Activated B cell treated with CpG ODN at 0.5 μM for 24 hours (primary cell): ENCODE measurements at places on chromosomes 7 and 10.

- H3K36me3 ChIP-seq, result peaks cover 42% of the 10 kb centered on the region
- peaks cover 3% of the 10 kb centered on the region for H3K4me1 ChIP-seq
- H3K27ac ChIP-seq, result no peak overlapping the region
- no peak overlapping the region for H3K4me3 ChIP-seq
Measured at GRCh38 chr7:96266015-96266414, 55.9 kb downstream of the SLC25A13 start.

DNA sequence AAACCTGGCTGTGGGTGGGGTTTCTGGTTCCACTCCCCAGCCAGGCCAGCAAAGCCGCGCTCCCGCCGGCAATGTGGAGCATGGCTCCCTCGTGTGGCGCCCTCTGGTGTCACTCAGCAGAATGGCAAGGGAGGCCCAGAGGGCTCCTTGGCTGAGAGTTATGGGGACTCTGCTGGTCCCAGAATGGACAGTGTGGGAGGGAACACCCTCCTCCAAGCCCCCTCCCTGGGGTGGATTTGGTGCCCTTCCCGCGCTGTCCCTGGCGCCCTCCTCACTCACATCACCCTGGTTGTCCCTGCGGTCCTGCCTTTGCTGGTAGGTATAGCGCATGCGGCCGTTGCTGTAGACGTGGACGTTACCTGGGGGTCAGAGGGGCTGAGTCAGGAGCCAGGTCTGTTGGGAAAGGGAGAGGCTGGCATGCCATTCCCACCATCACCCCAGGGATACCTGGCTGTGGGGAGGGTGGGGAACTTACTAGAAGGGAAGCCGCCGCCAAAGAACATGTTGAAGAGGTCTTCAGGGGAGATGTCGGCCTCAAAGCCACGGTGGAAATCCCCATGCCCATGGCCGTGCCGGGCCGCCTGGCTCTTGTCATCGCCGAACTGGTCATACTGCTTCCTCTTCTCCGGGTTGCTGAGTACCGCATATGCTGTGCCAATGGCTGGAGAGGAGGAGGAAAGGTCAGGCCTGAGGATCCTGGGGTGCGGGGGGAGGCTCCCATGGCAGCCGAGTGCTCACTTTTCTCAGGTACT lies 14.0 kb downstream of the DNAJB12 start:
- DNase-seq, result peak; percentile 76
- no peak overlapping the region for H3K4me3 ChIP-seq
- no peaks in the 10 kb centered on the region for H3K27me3 ChIP-seq
- H3K27ac ChIP-seq, result peak overlapping the region; percentile 7
- H3K36me3 ChIP-seq, result peaks cover 54% of the 10 kb centered on the region

DNA sequence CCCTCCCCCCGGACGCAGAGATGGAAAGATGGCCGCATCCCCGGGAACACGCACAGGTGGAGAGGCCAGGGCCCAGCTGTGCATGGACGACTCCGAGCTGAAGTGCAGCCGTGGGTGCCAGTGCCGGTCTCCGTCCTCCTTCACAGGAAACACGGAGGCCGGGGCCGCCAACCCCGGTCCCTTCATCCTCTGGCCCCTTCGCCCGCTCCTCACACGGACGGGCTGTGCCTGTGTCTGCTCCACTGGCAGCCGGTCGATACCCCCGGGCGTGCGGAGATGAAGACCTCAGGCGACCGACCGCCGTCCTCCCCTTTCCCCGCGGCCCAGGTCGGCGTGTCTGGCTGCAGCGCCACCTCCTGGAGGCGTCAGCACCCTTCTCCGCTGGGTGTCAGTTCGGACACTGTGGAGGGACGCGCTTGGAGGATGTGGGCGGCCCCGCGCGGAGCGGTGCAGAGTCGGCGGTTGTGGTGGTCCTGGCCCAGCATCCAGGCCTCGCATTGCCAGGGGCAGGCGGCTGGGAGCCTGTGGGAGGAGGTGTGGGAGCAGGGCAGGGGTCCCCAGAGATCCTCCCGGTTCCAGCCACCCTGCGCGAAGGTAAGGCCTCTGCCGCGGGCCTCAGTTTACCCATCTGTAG lies 9.9 kb downstream of the ZNF511 start:
- no peaks in the 10 kb centered on the region for H3K36me3 ChIP-seq
- peak; percentile 69 for DNase-seq
- H3K4me3 ChIP-seq, result peak overlapping the region; percentile 42
- peaks cover 24% of the 10 kb centered on the region for H3K27me3 ChIP-seq
- peaks cover 13% of the 10 kb centered on the region for H3K4me1 ChIP-seq

GRCh38 chr10:51301644-51302043 lies 227.4 kb downstream of the PRKG1 start:
- no peaks in the 10 kb centered on the region for H3K4me1 ChIP-seq
- no peaks in the 10 kb centered on the region for H3K27me3 ChIP-seq
- H3K27ac ChIP-seq, result no peak overlapping the region
- DNase-seq, result no peak

- no peak for DNase-seq
- H3K4me1 ChIP-seq, result no peaks in the 10 kb centered on the region
- H3K27ac ChIP-seq, result no peak overlapping the region
- no peaks in the 10 kb centered on the region for H3K27me3 ChIP-seq
- no peaks in the 10 kb centered on the region for H3K36me3 ChIP-seq
Measured at GRCh38 chr7:82393076-82393839, 50.3 kb downstream of the CACNA2D1 start.

GRCh38 chr7:117143066-117143465 lies 179.8 kb downstream of the WNT2 start:
- H3K27me3 ChIP-seq, result no peaks in the 10 kb centered on the region
- no peak overlapping the region for H3K27ac ChIP-seq
- H3K4me3 ChIP-seq, result no peak overlapping the region
- no peak for DNase-seq
- no peaks in the 10 kb centered on the region for H3K4me1 ChIP-seq

- H3K4me1 ChIP-seq, result no peaks in the 10 kb centered on the region
- H3K4me3 ChIP-seq, result no peak overlapping the region
Measured at GRCh38 chr10:100873146-100873826, 39.5 kb upstream of the SLF2 start.

DNA sequence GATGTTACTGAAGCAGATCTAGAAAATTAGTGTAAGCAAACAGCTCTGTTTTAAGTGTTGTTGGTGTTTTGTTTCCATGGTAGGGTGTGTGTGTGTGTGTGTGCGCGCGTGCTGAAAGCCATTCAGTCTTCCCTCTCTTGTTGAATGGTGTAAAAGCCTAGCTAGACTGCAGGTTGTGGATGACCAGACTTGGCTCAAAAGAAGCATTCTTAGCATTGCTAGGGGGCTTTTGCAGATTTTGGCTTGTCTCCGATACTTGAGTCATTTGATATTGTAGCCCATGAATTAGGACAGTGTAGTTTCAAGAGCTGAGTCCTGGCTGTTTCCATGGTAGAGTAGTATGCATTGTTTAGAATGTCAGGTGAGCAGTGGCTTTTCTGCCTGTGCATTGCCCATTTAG lies 99.1 kb downstream of the SND1 start:
- H3K27me3 ChIP-seq, result no peaks in the 10 kb centered on the region
- no peak overlapping the region for H3K27ac ChIP-seq
- H3K4me1 ChIP-seq, result peaks cover 38% of the 10 kb centered on the region
- DNase-seq, result no peak
- H3K4me3 ChIP-seq, result no peak overlapping the region

DNA sequence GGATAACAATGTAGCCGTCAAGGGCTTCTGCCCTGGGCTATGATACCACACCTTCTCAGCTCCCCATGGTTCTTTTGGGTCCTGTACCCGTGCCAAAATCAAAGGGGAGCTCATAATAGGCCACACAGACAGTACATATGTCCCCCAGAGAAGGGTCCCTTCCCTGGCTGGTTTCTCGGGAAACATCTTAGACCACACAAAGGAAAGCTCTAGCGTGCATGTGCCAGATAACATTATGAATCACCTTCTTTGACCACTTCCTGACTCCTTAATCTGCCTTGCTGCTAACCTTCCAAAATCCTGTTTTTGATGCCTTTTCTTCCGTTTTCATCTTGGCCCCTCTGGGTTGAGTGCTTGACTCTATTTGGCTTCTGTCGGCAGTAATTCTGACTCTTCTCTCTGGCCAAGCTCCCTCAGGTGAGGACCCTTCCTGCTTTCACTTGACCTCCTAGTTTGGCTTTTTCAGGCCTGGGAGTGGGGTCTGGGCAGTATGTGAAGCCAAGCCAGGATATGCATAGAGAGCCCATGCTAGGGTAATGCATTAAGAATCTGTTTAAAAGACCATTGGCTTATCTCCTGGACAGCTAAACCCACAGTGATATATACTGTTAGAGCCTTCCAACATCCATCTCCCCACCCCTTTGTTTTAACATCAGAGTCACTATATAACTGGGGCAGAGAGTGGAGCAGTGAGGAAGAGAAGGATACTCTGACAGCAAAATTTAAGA lies 84.8 kb downstream of the ANLN start:
- no peak overlapping the region for H3K4me3 ChIP-seq
- no peaks in the 10 kb centered on the region for H3K36me3 ChIP-seq
- no peak for DNase-seq
- H3K27ac ChIP-seq, result no peak overlapping the region
- H3K27me3 ChIP-seq, result peaks cover 3% of the 10 kb centered on the region

DNA sequence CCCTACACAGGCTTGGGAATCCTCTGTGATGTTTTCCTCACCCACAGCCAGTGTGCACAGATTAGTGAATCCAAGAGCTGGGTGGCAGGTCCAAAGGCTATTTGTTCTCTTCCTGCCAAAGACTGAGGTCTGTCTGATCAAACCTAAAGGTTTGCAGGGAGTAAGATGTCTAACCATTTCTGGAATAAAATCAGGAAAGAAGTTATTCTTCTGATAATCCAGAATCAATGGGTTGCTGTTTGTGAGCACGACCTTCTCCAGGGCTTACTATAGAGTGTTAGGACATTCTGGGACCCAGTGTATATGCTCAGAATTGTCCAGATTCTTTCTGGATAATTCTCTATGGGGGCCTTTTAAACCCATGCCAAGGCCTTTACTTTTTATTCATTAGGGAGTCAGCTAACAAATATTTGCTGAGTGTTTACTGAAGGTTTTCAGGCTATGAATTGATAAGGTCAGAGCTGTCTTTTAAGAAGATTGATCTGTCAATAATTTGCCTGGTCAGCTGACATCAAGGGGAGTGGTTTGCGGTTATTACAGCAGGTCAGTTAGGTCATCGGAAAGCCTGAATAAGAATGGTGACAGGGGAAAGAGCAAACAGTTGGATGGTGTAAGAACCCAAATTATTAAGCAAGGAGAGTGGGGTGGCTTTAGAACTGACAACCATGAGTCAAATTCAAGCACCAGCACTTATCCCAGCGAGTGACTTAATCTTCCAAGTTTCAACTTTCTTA lies 7.5 kb upstream of the TECTB start:
- no peaks in the 10 kb centered on the region for H3K27me3 ChIP-seq
- DNase-seq, result no peak
- no peak overlapping the region for H3K27ac ChIP-seq
- no peaks in the 10 kb centered on the region for H3K4me1 ChIP-seq
- no peak overlapping the region for H3K4me3 ChIP-seq
- no peaks in the 10 kb centered on the region for H3K36me3 ChIP-seq

- DNase-seq, result no peak
- no peak overlapping the region for H3K4me3 ChIP-seq
- no peaks in the 10 kb centered on the region for H3K4me1 ChIP-seq
- H3K36me3 ChIP-seq, result no peaks in the 10 kb centered on the region
- H3K27ac ChIP-seq, result no peak overlapping the region
Measured at GRCh38 chr7:40580776-40581175, 446.0 kb downstream of the SUGCT start.

- H3K4me1 ChIP-seq, result no peaks in the 10 kb centered on the region
- H3K36me3 ChIP-seq, result no peaks in the 10 kb centered on the region
- no peaks in the 10 kb centered on the region for H3K27me3 ChIP-seq
- no peak overlapping the region for H3K27ac ChIP-seq
- DNase-seq, result no peak
Measured at GRCh38 chr10:88131511-88132139, 268.2 kb downstream of the PTEN start.

DNA sequence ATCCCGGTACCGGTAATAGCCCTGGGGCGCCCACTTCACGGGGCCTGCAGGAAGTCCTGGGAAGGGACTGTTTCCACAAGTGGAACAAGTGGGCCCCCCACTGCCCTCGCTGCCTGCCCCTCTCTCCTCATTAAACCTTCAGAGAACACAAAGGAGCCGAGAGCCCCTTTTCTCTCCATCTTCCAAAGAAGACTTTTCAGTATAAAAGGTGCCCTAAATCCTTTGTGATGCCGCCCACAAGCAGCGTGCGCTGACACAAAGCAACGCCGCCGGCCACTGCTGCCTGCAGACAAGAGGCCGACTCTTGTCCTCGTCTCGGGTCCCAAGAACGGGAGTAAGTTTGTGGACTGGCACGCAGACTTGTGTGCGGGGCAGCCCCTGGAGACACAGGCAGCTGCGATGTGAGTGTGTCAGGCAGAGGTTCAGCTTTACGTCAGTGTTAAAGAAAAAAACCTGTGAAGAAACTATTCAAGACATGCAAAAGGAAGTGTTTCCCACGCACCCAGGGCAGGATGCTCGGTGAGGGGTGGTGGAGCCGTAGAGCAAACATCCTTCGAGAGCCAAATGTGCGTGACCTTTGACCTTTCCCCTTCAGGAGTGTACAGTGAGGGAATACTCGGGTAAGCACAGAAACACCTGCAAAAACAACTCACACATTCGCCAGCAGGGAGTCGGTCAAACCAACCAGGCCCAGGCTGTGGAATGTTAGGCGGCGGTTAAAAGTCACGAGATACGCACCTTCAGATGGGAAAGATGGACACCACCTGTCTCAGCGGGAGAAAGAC lies 118.2 kb downstream of the VIPR2 start:
- H3K4me3 ChIP-seq, result no peak overlapping the region
- H3K36me3 ChIP-seq, result no peaks in the 10 kb centered on the region
- H3K4me1 ChIP-seq, result peaks cover 4% of the 10 kb centered on the region
- DNase-seq, result no peak

DNA sequence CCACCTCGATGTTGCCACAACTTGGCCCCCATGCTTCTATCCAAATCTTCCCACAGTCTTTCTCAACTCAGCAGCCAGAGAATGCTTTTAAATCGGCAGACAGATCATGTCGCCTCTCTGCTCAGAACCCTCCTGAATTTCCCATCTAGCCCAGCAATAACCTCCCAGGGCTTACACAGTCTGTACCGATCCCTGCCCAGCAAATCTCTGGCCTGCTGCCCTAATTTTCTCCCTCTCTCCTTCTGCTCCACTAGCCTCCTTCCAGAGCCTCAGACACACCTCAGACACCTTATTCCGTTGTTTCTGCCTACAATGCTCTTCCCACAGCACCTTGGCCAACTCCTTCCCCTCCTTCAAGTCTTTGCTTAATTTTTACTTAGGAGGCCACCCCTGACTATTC lies 32.3 kb downstream of the MDH2 start:
- H3K36me3 ChIP-seq, result no peaks in the 10 kb centered on the region
- H3K27me3 ChIP-seq, result peaks cover 13% of the 10 kb centered on the region
- no peak overlapping the region for H3K27ac ChIP-seq
- no peak for DNase-seq
- peaks cover 3% of the 10 kb centered on the region for H3K4me1 ChIP-seq

DNA sequence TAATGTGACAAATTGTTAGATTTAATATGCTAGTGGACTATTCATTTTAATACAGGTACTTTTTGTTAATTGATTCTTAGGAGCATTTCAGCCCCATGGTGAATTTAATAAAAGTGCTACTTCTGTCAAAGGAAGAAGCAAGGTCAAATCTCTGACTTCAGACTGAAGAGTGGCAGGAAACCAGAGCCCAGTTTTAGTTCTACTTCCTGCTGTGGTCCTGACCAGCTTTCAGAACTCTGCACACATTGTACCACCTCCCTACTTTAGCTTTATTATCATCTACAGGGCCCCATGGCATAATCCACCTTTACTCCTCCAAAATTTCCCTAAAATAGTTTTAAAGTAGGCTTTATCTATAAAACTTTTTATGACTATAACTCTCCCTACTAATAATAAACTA lies 33.7 kb downstream of the CTTNBP2 start:
- no peaks in the 10 kb centered on the region for H3K36me3 ChIP-seq
- no peak overlapping the region for H3K4me3 ChIP-seq

GRCh38 chr7:12567015-12567414 lies 3.5 kb upstream of the SCIN start:
- H3K4me1 ChIP-seq, result peaks cover 16% of the 10 kb centered on the region
- H3K4me3 ChIP-seq, result no peak overlapping the region
- no peaks in the 10 kb centered on the region for H3K36me3 ChIP-seq
- H3K27ac ChIP-seq, result no peak overlapping the region
- no peak for DNase-seq
